Activated T-cell treated with anti-CD3 and anti-CD28 coated beads, Interleukin-2, amount 50 U/mL, for 48 hours (primary cell): ENCODE measurements at places on chromosomes 3 and 15.
A peak's percentile ranks its signal among the peaks of the same experiment; 100 is the strongest.

DNA sequence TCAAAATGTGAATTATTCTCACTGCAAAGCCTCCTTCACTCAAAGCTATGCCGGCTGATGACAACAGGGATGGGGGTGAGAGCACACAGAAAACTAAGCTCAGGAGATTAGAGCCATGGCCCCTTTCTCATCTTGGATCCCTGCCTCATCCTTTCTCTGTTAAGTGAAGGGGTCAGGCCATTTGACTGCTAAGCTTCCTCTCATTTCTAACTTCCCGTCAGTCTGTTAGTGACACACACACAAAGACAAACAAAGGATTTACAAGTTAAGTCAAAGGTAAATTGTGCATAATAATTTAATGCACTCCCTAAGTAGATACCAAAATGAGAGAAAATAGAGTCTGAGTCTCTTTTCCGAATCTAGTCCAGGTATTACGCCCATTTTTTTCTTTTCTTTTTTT, 1.2 kb downstream of the SS18L2 start:
- DNase-seq, result no peak

GRCh38 chr15:94230883-94231722, at the start of gene MCTP2:
Gene MCTP2, plus strand, starts transcription at chr15:94231561. Its CDS starts 66,705 bp downstream, at chr15:94298266.
- DNase-seq, result peak; percentile 89

DNA sequence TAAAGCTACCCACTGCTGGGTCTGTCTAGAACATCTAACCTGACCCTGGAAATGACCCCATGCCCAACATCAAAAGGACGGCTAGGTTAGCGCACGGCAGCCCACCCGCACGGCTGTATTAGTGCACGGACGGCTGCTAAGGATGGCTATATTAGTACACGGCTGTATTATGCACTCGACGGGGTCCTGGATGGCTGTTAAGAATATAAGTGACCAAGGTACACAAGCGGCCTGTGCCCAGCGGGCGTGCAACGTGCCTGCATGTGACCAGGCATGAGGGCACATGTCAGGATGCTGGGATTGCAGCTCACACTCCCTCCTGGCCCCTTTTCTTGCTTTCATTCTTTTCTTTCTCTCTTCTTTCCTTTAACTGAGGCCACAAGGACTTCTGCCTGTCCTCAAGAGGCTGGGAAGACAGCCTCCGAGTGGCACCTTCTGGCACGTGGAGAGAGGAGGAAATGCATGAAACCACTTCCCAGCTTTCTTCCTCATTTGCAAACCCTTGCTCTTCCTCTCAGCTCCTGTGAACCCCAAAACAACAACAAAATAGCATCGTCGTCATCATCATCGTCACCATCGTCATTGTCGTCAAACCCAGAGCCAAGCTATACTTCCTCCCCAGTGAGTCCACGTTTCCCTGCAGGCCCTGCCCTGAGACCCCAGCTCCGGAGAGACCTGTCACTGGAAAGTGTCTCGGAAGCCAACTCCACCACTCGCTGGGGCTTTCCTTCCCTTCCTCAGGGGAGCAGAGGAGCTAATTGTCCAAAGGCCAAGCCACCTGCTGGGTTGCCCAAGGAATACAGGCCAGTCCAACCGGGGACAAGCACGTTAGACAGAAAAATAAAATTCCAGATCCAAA, 101.8 kb downstream of the CHSY1 start:
- no peak for DNase-seq

- DNase-seq, result peak; percentile 34
Measured at GRCh38 chr15:59691194-59691805, 2.2 kb upstream of the BNIP2 start.

GRCh38 chr3:12658593-12659058, 5.3 kb downstream of the RAF1 start:
- DNase-seq, result no peak
